RPMI7951 (cell line): ENCODE measurements at places on chromosomes 1 and 21. TPM values are rescaled to one million over a fixed set of nuclear protein-coding genes. Genes with fewer than 3 reads are reported as not detected.

DNA sequence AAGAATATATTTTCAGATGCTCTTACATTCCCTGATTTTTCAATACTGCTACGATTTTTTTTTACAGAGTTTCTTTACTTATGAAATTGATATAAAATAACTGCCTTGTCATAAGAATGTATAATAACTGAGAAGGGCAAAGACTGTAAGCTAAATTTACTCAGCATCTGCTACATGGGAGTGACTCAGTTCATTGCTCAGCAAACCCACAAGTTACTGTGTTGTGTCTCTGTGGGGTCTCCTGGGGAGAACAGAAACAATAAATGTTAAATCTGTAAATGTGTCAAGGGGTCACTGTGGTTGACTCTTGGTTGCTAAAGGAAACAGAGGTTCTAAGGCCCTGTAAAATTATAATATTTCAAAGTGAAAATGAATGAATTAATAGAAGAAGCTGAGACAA, 210.3 kb upstream of the CACYBP start:
- DNase-seq: peak; percentile 77

- DNase-seq: no peak
Observed at GRCh38 chr1:241596633-241597032, 43.5 kb downstream of the CHML start.

GRCh38 chr21:36008505-36008904, 51.8 kb downstream of the SETD4 start:
- no peak for DNase-seq

NHLH1 gene
- total RNA-seq: not detected in 2 replicates

- DNase-seq: no peak
Observed at GRCh38 chr21:28971171-28971570, 21.5 kb downstream of the LTN1 start.

SEMA6C gene
- total RNA-seq: 0.48 and 0.78 TPM in 2 replicates

CYYR1 gene
- not detected in 2 replicates for total RNA-seq

- DNase-seq: peak; percentile 37
Observed at GRCh38 chr1:1187938-1188337, 14.3 kb downstream of the TTLL10 start.
